NCI-H187 treated with DMSO at 0.1 percent for 48 hours (cell line): ENCODE measurements at places on chromosomes 13 and 19.

DNA sequence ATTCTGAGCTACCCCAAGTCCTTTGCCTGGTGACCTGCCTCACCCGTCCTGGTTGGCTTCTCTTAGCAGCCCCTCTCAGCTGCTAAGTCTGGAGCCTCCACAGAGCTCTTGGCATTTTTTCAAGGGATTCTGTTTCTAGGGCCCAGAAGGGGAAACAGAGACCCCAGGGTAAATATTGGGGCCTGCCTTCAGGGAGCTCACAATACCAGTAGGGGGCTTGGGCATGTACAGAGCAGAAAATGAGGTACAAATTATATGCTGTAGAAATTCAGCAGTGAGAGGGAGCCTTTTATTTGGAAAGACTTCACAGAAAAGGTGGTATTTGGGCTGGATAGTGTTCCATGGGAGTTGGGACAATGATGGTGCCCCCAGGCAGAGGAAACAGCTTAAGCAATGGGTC, 3.7 kb downstream of the SAMD4B start:
- DNase-seq: no peak

DNA sequence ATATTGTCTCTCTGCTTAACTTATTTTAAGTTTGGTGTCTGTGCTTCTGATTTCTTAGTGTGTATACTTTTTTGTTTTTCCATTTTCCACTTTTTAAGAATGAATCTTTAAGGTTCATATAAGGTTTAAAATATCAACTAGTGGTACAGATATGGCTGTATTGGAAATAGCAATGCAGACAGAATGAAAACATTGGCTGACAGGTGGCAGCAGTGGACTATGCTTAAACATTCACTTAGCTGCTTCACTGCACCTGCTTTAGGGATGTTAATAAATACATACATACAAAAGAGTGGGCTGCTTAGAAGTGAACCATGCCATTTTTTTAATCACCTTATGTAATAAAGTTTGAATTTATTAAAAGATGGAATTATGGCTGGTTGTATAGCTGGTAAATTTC, 27.3 kb downstream of the TM9SF2 start:
- DNase-seq: no peak

- DNase-seq: no peak
Measured at GRCh38 chr19:57850553-57851017, 926 bp downstream of the ZNF587 start.

GRCh38 chr13:109363431-109363830, 423.0 kb downstream of the IRS2 start:
- no peak for DNase-seq

DNA sequence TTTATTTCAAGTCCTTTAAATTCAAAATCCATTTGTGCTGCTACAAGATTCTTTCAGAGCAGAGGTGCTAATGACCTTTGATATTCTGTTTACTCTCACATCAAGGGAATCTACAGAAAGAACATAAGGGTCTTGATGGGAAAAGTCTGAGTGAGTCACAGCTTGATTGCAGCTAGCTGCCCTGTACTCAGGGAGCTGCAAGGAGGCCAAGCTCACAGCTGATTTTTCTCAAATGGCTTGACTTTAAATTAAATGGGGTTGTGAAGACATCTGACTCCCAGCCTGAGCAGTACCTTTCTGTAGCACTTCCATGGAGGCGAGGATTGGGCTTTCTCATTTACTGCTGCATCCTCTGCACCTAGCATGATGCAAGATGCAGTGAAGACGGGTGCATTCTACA, 62.5 kb downstream of the RAP2A start:
- no peak for DNase-seq

GRCh38 chr19:56091751-56092546, 29.1 kb downstream of the ZNF787 start:
- DNase-seq: no peak

DNA sequence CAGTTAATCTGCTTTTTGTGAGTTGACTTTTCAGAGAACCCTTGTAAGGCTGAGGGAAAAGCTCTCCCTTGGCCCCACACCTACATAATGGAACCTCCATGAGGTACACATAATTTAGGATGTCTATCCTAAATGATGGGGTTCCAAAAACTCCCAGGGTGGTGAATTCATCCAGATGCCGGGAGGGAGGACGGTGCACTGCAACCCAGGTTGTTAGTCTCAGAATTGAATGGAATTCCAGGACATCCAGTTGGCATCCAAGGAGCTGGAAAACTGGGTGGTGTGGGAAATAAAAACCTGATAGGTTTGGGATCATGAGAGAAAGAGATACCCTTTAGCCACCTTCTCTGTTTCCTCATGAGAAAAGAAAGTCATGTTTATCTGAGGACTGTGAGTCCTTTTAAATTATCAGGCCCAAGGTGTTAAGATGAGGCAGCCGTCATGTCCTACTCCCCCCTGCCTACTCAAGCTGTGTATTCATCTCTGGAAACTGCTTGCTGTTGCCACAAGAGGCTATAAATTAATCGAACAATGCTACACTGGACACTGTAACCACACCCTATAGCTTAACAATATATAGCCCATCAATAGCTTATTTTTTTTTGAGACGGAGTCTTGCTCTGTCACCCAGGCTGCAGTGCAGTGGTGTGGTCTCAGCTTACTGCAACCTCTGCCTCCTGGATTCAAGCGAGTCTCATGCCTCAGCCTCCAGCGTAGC, 49.5 kb downstream of the C13orf46 start:
- DNase-seq: no peak

DNA sequence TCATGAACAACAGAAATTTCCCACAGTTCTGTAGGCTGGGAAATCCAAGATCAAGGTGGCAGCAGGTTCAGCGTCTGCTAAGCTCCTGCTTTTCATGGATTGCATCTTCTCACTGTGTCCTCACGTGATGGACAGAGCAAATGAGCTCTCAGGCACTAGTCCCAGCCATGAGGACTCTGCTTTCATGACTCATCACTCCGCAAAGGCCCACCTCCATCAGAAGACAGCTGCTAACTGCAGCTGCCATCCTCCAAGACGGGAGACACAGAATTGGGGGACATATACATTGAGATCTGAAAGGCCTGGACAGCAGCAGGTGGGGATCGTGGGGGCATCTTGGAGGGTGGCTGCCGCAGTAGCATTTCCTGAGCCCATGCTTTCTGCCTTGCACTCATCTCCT, 44.4 kb upstream of the SPATA13 start:
- no peak for DNase-seq

DNA sequence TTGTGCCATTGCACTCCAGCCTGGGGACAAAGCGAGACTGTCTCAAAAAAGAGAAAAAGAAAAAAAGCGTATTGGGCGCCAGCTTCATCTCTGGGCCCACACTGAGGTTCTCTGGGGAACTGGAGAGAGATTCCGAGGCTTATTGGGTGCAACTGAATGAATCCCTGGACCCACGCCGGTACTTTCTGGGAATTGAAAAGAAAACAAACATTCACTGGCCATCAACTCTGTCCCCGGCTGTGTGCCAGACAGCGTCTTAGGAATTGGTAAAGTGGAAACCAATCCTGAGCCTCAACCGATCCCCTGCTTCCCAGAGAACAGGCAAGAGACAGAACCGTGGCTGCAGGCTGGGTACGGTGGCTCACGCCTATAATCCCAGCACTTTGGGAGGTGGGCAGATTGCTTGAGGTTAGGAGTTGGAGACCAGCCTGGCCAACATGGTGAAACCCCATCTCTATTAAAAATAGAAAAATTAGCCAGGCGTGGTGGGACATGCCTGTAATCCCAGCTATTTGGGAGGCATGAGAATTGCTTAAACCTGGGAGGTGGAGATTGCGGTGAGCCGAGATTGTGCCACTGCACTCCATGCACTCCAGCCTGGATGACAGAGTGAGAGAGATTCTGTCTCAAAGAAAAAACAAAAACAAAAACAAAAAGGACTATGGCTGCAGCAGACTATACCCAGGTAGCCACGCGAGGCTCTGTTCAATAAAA, 8.6 kb downstream of the ANO8 start:
- no peak for DNase-seq

- peak; percentile 74 for DNase-seq
Measured at GRCh38 chr19:13036366-13036976, 41.2 kb downstream of the NFIX start.

DNA sequence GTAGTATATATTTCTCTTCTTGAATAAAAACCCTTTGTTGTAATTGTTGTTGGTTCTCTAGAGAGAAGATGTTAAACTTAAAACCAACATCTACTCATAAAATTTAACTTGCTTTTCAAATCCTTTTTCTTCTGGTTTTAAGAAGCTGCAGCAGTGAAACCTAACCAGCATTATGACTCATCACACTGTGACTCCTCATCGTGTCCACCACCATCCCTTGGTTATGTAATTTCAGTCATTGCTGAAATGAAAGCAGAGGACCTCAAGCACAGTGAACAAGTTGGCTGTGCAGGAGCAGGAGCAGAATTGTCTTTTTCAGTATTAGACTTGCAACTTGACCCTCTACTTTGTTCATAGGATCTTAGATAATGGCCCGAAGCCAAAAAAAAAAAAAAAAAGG, 64.9 kb upstream of the HTR2A start:
- no peak for DNase-seq

DNA sequence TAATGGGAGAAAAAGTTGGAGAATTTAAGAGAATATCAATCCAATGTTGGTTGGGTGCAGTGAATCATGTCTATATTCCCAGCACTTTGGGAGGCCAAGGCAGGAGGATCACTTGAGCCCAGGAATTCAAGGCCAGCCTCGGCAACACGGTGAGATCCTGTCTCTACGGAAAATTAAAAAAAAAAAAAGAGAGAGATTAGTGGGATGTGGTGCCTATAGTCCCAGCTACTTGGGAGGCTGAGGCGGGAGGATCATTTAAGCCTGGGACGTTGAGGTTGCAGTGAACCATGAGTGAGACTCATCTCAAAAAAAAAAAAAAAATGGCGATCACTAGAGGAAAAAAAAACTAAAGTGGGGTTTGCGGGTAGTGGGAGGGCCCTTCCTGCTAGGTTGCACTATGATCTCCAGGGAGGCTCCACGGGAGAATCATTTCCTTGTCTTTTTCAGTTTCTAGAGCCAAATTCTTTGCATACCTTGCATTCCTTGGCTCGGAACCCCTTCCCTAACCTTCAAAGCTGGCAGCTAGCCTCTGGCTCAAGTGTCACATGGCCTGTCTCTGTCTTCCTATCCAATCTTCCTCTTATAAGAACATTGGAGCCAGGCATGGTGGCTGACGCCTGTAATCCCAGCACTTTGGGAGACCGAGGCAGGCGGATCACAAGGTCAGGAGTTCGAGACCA, 5.8 kb upstream of the ERCC2 start:
- no peak for DNase-seq

GRCh38 chr13:112880976-112881540, 88.0 kb upstream of the MCF2L start:
- no peak for DNase-seq

- DNase-seq: no peak
Measured at GRCh38 chr19:36719687-36720556, 32.5 kb downstream of the ZNF567 start.

DNA sequence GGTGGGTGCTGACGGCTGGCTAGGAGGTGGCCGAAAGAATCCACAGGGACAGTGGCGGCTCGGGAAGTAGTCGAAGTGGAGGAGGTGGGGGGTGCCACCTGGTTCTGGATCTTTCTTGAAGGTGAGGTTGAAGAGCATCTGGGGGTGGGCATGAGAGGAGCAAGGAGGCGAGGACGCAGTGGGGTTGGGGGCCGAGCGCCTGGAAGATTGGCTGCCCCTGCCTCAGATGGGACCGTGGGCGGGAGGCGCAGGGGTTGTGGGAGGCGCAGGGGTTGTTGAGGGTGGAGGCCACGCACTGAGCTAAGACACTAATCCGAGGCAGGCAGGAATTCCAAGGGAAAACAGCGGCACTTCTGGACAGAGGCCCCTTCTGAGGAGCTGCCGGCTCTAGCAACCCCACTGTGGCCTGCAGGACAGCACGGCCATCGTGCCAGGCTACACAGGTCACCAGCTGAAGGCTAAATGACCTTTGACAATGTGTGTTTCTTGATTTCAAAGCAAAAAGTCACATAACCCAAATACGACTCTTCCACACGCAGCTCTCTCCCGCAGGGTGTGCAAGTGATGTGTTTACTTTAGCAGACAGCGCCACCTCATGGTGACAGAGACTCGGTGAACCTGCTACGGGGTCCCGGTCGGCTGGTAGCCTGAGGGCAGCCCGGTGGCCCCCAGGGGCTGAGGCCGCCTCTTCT, 44.1 kb upstream of the RANBP3 start:
- DNase-seq: no peak

GRCh38 chr19:3146677-3147100, 10.9 kb downstream of the GNA15 start:
- no peak for DNase-seq

DNA sequence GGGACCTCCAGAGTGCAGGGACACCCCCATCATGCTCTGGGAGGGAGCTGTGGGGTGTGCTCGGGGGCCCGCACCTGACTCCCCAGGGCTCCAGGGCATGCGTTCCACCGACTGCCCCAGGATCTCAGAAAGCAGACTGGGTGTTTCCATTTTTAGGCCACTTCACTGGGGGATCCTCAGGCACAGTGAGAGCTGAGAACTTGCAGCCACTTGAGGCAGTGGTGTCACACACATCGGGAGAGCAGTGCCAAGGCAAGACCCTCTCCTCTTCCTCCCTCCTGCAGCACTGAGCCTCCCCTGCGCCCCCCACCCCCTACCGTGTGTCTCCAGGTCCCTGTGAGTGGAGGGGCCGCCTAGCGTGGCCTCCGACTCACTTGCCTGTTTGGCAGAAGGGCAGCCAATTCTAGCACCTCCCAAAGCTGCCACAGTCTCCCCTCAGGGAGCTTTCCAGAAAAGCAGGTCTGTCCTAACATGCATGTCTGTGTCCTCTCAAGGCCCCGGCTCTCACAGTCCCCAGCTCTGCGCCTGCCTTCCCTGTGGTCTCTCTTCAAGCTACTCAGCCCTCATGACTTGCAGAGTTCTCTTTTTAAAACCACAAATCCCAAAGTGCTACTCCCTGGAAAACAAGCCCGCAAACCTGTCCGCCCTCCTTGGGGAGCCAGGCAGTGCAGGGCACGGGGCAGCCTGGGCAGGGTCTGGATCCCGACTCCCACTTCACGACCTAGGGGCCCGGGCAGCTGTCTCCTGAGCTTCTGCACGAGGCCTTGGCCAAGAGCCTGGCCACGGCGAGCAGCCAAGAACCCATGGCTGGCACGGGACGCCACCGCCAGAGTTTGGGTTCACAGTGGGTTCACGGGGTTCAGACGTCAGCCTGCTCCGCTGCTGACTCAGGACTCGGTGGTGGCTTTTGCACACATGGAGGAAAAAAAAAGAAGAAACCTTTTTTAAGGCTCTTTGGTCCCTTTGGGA, 94.1 kb downstream of the STK24 start:
- DNase-seq: no peak

DNA sequence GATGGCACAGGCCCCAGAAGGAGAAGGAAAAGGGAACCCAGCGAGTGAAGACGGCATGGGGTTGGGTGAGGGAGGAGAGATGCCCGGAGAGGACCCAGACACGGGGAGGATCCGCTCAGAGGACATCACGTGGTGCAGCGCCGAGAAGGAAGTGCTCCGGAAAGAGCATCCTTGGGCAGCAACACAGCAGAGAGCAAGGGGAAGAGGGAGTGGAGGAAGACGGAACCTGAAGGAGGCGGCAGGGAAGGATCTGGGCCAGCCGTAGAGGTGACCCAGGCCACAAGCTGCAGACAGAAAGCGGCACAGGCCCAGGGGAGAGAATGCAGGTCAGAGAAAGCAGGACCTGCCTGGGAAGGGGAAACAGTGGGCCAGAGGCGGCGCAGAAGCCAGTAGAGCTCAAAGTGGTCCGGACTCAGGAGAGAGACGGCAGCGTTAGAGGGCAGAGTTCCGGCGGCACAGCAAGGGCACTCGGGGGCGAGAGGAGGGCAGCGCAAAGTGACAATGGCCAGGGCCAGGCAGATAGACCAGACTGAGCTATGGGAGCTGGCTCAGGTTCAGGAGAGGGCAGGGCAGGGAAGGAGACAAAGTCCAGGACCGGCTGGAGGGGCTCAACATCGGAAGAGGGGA, 1.1 kb downstream of the PPP1R12C start:
- DNase-seq: no peak
